Esophagus mucosa (tissue), 1 donor: ENCODE measurements at places on chromosomes 5 and 9. TPM values are rescaled to one million over a fixed set of nuclear protein-coding genes. Genes with fewer than 3 reads are reported as not detected.

- ATAC-seq: no peak
Measured at GRCh38 chr9:132787748-132788159, 90.3 kb downstream of the AK8 start.

DNA sequence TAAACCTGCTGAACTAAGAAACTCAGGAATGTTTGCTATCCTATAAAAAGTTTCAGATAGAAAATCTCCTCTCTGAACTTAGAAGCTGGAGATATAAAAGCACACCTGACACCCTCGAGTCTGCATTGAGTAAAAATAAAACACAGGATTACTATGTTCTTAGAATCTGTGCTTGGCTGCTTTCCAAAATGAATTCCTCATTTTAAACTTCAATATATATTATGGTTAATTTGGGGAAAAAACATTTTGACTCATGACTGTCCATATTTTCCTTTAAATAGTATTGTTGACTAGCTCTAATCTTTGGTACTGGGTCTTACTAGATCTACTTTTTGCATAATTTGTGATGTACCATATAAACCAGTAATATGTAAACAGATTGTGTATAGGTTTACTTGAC lies 36.7 kb downstream of the FBXW2 start:
- ATAC-seq: no peak

The SLC4A9 gene
- 0.08 TPM for total RNA-seq

The GALNT12 gene
- total RNA-seq: 16.6 TPM

The MAST4 gene
- total RNA-seq: 106 TPM

- no peak for ATAC-seq
Measured at GRCh38 chr9:110472111-110472510, 107.4 kb downstream of the SVEP1 start.

GRCh38 chr5:44536650-44537260 lies 147.5 kb upstream of the FGF10 start:
- ATAC-seq: no peak

- ATAC-seq: no peak
Measured at GRCh38 chr9:115733318-115734110, 420.1 kb upstream of the PAPPA start.

DNA sequence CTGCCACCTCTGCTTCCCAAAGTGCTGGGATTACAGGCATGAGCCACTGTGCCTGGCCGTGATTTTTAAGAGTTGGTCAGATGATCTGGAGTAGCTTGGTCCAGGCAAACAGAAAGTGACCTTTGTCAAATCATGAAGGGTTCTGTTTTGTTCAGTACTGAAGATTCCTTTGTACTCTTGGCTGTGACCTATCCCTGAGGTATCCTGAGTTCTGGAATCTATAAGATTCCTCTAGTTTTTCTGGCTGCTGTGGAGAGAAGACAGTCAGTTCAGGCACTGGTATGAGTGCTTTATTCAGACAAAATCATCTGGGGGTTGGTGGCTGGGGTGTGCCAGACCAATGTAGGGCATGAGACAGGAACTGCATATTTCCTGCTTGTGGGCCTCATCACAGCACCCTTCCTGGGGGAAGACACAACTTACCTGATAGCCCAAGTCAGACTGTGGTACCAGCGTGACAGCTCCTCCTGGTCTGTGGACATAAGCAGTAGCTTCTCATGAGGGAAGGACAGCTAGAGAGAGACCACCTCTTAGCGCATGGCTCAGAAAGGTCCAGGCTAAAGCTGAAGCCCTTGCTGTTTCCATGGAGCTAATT lies 3.1 kb downstream of the ARHGEF39 start:
- ATAC-seq: no peak

DNA sequence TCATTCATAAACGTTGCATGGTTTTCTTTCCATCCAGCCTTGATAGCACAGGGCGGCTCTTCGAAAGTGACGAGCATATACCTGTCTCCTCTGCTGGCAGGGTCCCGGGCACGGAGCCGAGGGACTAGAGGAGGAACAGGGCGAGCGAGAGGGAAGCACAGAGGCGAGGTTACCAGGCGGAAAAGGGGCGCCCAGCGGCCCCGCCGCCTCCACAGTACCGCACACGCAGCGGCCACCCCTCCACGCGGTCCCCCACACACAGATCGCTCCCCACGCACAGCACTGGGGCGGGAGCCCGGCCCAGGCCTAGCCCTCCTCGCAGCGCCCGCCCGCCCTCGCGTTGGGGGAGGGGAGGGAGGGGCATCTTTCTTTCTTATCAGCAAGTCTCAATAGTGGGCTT lies 296.6 kb upstream of the DAB2 start:
- no peak for ATAC-seq

- no peak for ATAC-seq
Measured at GRCh38 chr9:31839273-31839672, 545.2 kb upstream of the ACO1 start.

GRCh38 chr5:115180165-115180709 lies 10.5 kb upstream of the TRIM36 start:
- ATAC-seq: no peak

The C9orf153 gene
- total RNA-seq: 0.12 TPM

DNA sequence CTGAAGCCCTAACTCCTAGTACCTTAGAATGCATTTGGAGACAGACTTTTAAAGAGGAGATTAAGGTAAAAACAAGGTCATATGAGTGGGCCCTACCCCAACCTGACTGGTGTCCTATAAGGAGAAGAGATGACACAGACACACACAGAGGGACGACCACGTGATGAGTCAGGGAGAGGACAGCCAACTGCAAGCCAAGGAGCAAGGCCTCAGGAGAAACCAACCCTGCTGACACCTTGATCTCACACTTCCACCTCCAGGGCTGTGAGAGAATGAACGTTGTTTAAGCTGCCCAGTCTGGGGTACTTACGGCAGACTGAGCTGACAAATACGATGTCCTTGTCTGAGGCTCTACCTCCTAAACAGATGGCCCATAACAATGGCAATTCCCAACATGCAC lies 93.6 kb downstream of the ROR2 start:
- no peak for ATAC-seq

- ATAC-seq: no peak
Measured at GRCh38 chr9:93207860-93208734, 24.2 kb downstream of the WNK2 start.

The ANKRD31 gene
- total RNA-seq: 0.32 TPM

GRCh38 chr9:131864531-131864930 lies 124.7 kb upstream of the RAPGEF1 start:
- ATAC-seq: no peak

DNA sequence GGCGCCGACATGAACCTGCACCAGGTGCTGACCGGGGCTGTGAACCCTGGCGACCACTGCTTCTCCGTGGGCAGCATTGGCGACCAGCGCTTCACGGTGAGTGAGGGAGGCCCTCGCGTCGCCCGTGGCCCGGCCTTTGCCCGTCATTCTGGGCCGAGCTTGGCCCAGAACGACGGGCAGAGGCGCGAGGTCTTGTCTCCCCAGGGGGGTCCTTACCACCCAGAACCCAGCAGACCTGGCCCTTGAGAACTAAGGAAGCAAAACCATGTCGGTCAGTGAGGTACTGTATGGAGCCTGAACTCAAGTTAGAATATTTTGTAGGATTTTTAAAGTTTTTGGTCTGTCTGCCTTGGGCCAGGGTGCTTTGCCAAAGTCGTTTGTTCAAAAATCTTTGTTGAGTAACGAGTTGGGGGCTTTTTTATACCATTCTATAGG lies 691 bp downstream of the DMXL1 start:
- ATAC-seq: no peak

The CCL27 gene
- total RNA-seq: 0.20 TPM

GRCh38 chr5:120108586-120109248 lies 355.4 kb upstream of the PRR16 start:
- ATAC-seq: no peak

The CYLC2 gene
- not detected for total RNA-seq

DNA sequence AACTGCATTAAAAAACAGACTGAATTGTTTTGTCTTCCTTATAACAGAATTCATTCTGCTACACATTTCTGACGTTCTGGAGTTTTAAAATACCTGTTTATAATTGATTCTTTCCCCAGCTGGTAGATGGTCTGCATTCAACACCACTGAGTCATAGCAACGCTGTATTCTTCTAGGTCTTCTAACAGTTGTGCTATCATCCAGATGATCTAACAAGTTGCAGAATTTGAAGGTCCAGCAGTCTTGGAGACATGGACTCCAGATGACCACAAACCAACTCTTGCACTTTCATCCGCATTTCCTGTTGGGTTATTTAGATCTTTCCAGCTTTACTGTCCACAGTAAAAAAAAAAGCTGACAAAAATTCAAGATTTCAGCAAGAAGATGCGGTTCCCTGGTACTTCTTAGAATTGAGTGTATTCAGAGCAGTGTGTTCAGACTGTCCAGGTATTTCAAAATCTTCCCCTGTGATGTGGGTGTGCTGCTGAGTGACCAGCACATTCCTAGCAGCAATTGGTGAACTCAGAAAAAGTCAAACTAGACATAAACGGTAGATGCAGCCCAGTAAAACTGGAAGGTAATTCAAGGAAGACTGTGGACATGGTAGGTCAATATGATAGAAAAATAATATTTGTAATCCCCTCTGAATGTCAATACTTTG lies 50.2 kb downstream of the CSNK1A1 start:
- no peak for ATAC-seq
